Lower leg skin (tissue), 4 donors: ENCODE measurements at places on chromosomes 2 and 18.

GRCh38 chr18:49994410-49994809, 181.1 kb upstream of the ACAA2 start:
- DNase-seq = no peak

- DNase-seq = no peak
These were observed 3.0 kb downstream of the HPCAL1 start for GRCh38 chr2:10305715-10306114.

- no peak for DNase-seq
These were observed 123.9 kb downstream of the ACKR3 start for GRCh38 chr2:236693531-236693930.

DNA sequence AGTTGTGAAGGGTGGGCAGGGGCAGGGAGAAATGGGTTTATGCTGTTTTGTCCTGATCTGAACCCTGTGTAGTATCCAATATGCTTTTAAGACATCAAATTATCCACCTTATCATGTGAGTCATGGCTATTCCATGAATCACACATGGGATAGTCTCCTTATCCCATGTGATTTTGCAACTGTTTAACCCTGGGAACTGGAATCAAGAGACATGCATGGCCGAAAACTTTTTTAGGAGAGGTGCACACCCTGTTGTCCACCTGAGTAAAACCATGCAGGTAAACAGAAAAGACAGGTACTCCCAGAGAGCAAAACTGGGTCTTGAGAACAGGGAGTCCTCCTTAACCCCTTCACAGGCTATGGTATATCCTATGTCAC, 490.6 kb upstream of the HS6ST1 start:
- DNase-seq = no peak

DNA sequence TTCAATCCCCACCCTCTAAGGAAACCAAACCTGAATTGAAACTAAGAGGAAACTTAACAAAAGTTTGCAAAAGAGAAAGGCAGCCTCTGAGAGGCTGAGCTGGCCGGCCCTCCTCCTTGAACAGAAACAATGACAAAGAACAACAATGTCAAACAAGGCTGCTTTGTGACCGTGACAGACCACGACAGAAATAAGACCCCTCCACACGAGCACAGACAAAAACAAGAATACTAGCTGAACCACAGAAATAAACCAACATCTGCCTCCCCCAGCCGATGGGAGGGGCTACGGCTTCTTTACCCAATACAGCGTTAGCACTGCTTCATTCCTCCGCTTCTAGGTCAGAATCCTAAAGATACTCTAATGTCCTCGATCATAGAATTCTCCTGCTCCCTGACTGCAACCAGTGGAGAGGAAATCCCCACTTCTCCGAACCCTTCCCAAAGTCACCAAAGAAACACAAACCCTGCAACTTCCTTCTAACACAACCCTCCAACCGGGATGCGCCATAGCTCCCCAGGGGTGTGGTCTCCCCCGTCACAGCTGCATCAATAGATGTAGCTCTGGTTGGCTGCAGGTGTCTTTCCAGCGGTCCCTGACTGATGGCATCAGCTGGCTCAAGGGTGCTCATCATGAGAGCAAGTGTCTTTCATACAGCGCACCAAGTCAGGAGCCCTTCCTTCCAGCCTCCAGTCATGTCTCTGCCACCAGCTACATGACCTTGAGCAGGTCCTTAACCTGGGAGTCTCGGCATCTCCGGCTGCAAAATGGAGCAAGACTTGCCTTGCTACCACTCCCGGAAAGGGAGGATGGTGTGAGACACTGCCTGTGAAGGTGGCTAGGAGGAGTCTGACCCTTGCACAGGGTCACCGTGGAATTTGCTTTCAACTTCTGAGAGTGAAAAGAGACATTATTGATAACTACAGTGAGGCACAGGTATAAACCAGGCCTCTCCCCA, 198.6 kb downstream of the HAUS1 start:
- DNase-seq = no peak

- DNase-seq = no peak
These were observed 297.0 kb upstream of the NXPH2 start for GRCh38 chr2:139077099-139077737.

DNA sequence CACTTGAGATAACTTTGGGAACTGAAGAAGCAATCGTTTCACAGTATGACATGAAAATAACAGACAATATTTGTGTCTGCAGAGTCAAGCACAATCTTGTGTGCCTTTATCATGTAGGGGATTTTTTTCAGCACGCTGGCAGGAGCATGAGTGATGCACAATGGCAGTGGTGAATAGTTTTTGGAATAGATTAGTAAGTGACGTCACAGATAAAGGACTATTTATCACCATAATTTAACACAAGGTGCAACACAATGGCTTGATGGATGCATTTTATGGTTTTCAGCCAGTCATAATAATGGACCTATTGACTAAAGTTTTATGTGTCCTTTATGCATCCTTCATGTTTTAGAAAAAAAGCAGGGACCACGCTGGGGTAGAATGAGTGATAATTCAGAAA, 559.8 kb upstream of the FANCL start:
- no peak for DNase-seq

DNA sequence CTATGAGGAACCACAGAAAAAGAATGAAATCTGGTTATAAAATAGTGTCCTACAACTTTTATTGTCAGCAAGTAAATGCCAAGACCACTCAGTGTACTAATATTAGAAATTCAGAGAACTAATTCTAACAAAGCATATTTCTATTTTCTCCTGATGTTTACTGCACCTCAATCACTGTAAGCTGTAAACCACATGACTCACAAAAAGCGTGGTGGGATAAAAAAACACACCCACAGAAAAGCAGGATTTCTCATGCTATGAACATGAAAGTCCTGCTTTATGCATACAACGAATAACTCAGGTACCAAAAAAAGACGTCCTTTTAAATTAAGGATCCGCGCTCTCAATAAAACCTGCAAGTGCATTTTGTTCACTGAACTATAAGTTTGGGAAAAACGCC, 797 bp downstream of the TXNL4A start:
- no peak for DNase-seq

DNA sequence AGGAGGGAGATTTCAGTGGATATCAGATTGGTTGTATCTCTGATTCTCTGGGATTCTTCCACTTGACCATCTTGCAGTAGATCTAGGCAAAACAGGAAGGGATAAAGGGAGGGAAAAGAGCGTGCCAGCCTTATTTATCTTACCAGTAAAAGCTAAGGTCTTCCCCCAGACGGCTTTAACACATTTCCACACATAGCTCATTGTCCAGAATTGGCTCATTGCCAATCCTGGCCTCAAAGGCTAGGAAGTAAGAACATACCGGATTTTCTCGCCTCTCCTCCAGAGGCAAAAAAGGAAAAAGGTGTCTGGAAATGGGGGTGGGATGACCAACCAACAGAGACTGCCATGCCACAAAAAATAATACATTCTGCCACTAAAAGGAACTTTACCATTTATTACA, 411.6 kb upstream of the NRP2 start:
- DNase-seq = no peak

GRCh38 chr2:166487171-166487570, 6.9 kb downstream of the SCN7A start:
- DNase-seq = no peak
